Activated CD8-positive, alpha-beta memory T cell treated with anti-CD3 and anti-CD28 coated beads for 48 hours (primary cell): ENCODE measurements at places on chromosomes 2 and 18.

GRCh38 chr18:459814-460593, 40.5 kb downstream of the COLEC12 start:
- no peak for DNase-seq

DNA sequence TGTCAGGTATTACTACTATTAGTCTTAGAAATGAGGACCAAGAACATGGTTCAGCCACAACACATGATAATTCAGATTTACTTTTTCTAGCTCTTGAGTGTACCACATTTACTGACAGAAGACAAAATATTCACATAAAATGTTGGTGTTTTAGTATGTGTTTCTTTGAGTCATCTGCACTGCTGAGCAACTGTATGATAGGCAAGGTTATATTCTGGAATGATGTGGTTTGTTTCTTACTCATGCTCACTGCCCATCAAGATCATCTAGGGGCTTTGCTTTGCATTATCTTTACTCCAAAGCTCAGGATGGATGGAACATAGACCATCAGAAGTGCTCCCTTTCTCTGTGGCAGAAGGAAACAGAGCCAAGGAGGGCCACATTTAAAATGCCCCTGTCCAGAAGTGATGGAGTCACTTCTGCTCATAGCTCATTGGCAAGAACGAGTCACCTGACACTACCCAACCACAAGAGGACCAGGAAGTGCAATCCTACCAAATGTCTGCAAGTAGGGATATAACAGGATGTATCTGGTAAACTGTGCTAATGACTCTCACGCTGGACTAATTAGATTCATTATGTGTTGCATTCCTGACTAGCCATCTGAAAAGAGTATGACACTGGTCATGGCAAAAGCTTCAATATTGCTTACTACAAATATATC, 81.5 kb downstream of the DIS3L2 start:
- no peak for DNase-seq

GRCh38 chr2:134489732-134490384, 228.9 kb downstream of the TMEM163 start:
- no peak for DNase-seq

- no peak for DNase-seq
Observed at GRCh38 chr18:62939433-62939832, 224.1 kb downstream of the PHLPP1 start.
